Left renal pelvis (tissue), 4 donors: ENCODE measurements at places on chromosomes 7 and 10. TPM values are rescaled to one million over a fixed set of nuclear protein-coding genes. Genes with fewer than 3 reads are reported as not detected.

- no peak for DNase-seq
These were observed 55.7 kb upstream of the CDK14 start for GRCh38 chr7:90540406-90540805.

Gene TMEM139
- polyA plus RNA-seq = 46.2 TPM

- no peak for DNase-seq
These were observed 39.0 kb downstream of the PARP12 start for GRCh38 chr7:140023728-140024127.

DNA sequence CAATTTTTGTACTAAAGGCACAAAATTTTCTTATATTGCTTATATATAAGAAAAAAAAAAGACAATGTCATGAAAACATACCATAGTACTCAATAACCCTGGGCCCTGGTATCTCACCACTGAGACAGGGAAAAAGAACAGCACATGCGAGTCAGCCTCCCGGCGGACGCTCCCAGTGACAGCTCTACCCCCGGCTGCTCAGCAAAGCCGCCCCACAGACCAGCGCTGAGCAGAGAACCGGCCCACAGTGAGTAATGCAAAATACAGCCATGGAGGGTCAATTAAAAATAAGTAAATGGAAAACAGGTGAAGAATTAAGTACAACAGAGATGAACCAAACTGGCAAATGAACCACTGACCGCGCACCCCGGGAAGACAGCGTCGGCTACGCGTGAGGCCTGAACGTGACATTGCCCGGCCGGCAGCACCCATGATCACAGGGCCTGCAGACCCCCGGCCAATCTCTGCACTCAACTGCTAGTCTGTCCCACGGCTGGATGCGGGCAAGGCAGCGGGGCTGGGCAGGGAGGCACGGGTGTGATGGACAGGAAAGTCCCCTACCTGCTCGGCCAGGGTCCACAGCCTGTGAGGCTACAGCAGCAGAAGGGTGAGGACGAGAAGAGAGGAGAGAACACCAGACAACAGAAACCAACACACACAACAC is 175.9 kb downstream of the ZMYND11 start:
- no peak for DNase-seq

DNA sequence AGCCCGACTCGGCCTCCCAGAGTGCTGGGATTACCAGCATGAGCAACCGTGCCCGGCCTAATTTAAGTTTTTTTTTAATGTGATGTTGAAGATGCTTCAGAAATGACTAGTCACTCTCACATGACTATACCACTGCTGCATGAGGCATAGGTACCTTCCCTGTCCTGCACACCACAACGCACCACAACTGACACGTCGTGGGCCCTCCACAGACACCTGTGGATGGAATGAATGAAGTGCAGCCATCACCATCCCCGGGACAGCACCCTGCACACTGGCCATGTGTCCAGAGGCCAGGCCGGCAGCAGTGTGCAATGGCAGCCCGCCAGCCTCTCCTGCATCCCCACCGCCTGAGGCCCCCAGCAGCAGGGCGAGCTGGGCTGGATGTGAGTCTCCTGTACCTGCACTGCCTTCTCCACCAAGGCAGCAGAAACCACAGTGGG is 55.1 kb downstream of the VOPP1 start:
- no peak for DNase-seq

- no peak for DNase-seq
These were observed 22.9 kb downstream of the CDK6 start for GRCh38 chr7:92813390-92814024.

- DNase-seq = no peak
These were observed 468.8 kb upstream of the NRP1 start for GRCh38 chr10:33803248-33803647.

- DNase-seq = no peak
These were observed 236.4 kb downstream of the PRPF18 start for GRCh38 chr10:13823096-13823708.

Gene FXYD4
- 0.50 TPM for polyA plus RNA-seq

Gene GOLGA7B
- 1.2 TPM for polyA plus RNA-seq

Gene WDFY4
- 3.0 TPM for polyA plus RNA-seq

DNA sequence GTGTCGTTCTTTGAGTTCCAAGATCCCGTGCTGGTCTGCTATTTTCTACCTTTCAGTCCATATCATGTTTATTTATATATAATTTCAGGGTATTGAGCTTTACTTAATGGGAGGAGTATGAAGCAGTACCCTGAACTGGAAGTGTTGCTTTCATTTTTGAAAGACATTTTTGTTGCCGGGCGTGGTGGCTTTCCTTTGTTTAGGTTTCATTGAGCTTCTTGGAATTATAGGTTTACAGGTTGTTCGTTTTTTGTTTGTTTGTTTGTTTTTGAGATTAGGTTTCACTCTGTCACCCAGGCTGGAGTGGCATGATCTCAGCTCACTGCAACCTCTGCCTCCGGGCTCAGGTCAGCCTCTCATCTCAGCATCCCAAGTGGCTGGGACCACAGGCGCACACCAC is 7.4 kb downstream of the ZNF487 start:
- DNase-seq = no peak

Gene TACC2
- 27.9 TPM for polyA plus RNA-seq

DNA sequence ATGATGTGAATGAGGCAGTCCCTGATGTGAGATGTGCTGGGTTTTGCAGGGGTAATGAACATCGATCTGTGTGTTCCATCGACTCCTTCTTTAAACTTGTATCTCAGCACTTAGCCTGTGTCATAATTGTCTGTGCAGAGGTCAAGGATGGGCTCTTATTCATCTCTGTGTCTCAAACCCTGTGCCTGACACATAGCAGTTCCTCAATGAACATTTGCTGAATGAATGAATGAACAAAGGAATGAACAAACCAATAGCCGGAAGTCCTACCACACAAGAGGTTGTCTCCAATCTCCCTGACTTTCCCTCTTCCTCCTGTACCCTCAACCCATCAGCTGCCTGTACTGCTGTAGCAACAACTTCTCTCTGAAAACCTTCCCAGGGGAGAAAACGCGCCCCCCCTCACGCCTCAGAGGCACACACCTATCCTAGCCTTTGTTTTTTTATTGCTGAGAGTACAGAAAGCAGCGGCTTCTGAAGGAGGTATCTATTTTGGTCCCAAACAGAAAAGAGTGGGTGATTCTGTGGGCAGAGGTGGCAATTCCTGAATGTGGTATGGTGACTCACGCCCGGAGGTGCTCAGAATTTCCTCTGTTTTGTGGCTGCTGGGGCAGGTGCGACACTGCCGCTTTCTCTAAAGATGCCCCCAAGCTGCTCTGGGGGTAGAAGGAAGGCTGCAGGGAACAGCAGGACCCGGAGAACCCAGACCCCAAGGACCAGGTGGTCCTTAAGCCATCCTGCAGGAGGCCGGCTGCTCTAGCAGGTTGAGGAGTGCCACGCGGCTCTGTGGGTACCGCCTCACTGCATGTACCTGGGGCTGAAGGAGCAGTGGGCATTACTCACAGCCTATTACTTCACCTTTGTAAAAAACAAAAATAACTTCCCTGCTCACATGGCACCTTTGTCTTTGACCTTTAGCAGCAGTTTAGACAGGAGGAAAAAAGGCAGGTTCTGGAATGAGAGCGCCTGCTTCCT is 9.6 kb downstream of the IL2RA start:
- no peak for DNase-seq

DNA sequence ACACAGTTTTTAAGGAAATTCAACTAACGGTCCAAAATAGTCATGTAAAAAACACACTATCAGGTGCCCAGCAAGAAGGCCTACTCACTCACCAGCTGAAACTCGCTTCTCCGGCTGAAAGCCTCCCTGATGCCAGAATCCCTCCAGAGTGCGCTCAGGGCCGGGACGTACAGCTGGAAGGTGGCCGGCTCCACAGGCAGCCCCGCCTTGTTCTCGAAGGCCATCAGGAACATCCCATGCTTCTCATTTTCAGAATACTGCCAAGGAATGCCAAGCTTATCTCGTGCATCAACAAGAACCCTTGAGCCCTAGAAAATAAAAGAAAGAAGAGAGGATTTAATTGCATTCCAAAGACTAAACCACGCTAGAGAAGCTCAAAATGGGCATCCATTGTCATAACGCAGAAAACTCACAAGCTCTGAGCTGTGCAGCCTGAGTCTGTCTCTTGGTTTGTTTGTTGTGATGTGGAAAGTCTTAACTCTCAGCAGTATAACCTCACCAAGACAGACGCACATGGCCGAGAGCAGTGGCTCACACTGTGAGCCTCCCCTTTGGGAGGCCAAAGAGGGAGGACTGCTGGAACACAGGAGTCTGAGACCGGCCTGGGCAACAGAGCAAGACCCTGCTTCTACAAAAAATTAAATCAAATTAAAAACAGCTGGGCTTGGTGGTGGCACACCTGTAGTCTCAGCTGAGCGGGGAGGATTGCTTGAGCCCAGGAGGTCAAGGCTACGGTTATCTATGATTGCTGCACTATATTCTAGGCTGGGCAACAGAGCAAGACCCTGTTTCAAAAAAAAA is 49.1 kb downstream of the GNA12 start:
- DNase-seq = no peak

- DNase-seq = no peak
These were observed 74.0 kb downstream of the DOCK4 start for GRCh38 chr7:112132051-112132694.

- DNase-seq = no peak
These were observed 119.8 kb downstream of the ITGB8 start for GRCh38 chr7:20450536-20450935.

DNA sequence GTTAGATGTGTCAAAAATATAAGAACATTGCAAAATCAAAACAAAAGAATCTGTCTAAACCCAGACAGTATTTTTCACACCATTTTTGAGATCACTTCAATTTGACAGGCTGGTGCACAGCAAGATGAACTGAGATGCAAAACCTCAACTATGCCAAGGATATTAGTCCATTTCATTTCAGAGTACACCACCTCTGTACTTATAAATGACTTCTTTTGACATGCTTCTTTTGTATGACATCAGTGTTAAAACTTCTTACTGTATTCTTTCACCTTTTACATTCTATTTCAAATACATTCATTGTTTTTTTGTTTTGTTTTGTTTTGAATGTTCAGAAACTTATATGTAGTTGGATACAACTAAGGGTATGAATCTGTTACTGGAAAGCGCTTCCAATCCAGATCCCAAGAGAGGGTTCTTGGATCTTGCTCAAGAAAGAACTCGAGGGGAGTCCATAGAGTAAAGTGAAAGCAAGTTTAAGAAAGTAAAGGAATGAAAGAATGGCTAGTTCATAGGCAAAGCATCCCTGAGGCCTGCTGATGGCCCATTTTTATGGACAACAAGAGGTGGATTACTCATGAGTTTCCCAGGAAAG is 23.5 kb upstream of the GPR141 start:
- no peak for DNase-seq

- no peak for DNase-seq
These were observed 301.7 kb downstream of the CSTF2T start for GRCh38 chr10:51397695-51398094.

DNA sequence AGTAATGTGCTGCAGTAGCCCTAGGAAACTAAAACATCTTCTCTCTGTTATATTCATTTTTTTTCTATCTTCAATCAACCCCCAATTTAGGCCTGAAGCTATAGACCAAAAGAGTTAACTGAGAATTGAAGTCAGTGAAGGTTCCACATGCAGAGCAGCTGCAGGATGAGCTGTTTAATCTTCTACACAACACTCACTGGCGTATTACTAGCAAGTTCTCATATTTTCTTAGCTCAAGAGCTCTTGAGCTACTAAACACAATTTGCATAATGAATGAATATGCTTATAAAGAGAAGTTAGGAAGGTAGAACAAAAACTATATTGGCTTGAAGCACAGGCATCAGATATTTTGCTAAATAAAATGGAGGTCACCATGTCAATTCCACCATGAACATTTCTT is 41.2 kb upstream of the GPR22 start:
- no peak for DNase-seq

GRCh38 chr7:116554436-116554835 is 29.6 kb downstream of the CAV1 start:
- DNase-seq = no peak

Gene MCM10
- polyA plus RNA-seq = 11.5 TPM

DNA sequence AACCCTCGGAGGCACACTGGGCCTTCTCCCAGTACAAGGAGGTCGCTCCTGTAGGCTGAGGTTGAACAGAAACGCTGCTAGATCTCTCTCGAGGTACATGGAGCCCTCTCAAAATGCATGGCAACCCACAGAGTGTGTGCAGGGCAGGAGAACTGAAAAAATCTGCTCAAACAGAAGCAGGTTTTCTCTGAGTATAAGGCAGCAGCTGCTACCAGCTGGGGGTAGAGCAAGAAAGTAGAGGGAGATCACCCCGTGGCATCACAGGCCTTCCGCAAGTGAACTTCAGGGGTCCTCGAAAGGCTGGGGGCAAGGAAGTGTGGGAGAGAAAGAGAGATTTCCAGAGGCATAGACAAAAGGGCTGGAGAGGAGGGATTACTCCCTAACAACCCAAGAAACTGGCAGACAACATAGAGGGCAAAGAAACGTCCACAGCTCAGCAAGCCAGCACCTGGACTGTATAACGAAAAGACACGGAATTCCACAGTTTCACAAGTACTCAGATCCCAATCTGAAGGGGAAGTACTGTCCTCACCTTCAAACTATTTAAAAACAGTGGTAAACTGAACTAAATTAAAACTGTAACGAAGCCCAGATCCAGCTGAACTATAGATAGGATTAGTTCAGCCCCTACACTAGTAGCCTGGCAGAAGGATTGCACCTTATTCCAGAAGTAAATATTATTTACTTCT is 299.2 kb downstream of the IPMK start:
- DNase-seq = no peak

Gene CALCR
- 0.76 TPM for polyA plus RNA-seq

Gene FKBP6
- polyA plus RNA-seq = 0.61 TPM

Gene SMNDC1
- 41.5 TPM for polyA plus RNA-seq

DNA sequence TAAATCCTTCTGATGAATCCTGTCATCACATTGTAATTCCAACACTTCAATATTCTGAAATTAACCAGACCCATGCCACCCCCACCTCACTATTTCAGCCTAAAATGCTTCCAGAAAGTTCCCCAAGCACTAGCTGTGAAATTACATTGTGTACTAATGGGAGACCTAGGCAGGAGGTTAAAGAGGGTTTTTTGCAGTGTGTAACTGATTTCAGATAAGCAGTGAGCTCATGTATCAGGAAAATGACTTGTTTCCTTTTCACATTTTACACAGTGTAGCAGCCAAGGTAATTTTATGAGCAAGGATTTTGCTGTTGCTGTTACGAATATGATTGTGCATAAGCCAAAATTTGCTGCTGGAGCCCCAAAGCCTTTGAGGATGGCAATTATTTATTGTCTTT is 129.0 kb downstream of the INHBA start:
- DNase-seq = no peak

DNA sequence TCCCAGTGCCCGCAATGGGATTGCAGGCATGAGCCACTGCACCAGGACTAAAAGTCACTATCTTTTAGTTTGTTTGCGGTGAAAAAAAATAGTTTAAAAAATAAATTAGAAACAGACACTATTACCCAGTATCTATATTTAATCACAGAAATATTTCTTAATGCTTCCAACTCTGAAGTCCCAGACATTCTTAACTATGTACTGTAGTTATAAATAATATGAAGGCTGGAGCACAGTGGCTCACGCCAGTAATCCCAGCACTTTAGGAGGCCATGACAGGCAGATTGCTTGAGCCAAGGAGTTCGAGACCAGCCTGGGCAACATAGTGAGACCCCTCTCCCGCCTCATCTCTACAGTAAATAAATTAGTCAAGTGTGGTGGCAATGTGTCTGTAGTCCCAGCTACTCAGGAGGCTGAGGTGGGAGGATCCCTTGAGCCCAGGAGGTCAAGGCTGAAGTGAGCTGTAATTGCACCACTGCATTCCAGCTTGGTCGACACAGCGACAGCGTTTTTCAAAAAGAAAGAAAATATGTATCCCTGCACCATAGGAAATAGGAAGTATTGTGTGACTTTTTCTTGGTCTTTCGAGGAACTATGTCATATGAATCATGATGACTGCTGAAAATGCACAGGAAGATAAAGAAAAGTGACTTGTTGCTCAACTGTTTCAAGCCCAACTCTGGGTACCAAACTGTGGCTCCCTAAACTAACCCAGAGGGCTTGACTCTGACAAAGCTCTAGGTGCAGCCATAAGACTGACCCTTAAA is 74.9 kb upstream of the STEAP1B start:
- no peak for DNase-seq
